ENCODE measurements at places on chromosomes 6 and 20.

DNA sequence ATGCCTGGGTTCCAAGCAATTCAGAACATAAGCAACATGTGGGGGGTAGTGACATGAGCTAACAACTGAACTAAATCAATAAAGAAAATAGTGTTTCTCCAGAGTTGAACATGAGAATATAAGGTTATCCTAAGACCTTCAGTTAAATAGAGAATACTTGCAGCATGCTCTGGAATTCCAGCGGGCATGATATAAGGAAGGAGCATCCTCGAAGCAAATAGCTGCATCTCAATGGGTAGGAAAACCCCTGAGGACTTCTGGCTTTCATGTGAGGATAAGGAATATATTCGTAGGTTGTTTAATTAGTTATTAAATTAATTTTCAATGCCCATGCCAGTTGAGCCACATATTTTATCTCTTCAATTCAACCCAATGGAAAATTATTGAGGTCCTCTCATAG lies 631.2 kb upstream of the EPHA7 start:
- DNase-seq: no peak

GRCh38 chr6:160420969-160421556 lies 72.9 kb downstream of the SLC22A3 start:
- DNase-seq: no peak

DNA sequence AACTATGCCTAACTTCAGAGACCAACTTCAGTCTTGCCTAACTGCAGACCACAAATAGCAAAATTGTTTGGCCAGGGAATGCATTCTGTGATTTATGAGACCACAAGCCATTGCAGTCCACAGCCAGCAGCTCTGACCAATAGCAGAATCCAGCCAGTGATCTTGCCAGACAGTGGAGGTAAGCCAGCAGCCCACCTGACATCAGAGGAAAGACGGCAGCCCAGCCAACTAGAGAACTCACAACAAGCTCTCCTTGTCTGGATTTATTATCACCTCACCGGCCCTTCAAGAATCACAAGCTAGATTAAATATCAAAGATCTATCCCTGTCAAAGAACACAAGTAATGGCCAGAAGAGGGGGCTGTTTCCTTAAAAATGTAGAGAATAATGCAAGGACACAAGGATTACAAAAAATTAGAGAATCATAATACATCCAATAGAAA lies 66.5 kb upstream of the SLC35F1 start:
- DNase-seq: no peak

DNA sequence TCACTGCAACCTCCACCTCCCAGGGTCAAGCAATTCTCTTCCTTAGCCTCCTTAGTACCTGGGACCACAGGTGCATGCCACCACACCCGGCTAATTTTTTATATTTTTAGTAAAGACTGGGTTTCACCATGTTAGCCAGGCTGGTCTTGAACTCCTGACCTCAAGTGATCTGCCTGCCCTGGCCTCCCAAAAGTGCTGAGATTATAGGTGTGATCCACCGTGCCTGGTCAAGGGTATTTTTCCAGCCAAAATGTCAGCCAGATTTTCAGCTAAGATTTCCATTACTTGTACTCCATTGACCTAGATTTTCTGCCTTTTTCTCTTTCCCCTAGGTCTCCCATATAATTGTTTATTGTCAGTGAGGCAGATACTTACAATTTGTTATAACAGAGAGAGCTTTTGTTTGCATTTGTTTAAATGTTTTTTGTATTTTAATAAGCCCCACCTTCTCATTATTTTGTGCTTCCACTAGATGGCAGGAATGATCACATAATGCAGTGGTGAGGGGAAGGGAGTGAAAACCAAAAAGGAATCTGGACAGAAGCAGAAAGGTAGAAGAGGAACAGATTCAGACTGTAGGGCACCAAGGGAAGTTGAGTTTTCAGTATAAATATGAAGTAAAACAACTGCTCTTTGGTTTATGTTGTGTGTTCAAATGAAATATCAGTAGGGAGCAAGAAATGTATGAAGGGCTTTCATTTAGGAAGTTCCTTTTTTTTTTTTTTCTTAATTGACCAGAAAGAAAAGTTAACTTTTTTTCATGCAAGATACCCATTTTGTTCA lies 29.7 kb downstream of the RPF2 start:
- DNase-seq: no peak

- DNase-seq: no peak
These were observed 14.8 kb downstream of the TP53RK start for GRCh38 chr20:46674253-46675083.
